ENCODE measurements at places on chromosomes 2 and 18.
A peak's percentile ranks its signal among the peaks of the same experiment; 100 is the strongest.

GRCh38 chr18:23725827-23726661, 36.8 kb downstream of the LAMA3 start:
- DNase-seq = no peak

- DNase-seq = no peak
Observed at GRCh38 chr2:3547915-3548314, 10.2 kb downstream of the RNASEH1 start.

GRCh38 chr2:88615822-88616221, 11.4 kb downstream of the EIF2AK3 start:
- DNase-seq = no peak

DNA sequence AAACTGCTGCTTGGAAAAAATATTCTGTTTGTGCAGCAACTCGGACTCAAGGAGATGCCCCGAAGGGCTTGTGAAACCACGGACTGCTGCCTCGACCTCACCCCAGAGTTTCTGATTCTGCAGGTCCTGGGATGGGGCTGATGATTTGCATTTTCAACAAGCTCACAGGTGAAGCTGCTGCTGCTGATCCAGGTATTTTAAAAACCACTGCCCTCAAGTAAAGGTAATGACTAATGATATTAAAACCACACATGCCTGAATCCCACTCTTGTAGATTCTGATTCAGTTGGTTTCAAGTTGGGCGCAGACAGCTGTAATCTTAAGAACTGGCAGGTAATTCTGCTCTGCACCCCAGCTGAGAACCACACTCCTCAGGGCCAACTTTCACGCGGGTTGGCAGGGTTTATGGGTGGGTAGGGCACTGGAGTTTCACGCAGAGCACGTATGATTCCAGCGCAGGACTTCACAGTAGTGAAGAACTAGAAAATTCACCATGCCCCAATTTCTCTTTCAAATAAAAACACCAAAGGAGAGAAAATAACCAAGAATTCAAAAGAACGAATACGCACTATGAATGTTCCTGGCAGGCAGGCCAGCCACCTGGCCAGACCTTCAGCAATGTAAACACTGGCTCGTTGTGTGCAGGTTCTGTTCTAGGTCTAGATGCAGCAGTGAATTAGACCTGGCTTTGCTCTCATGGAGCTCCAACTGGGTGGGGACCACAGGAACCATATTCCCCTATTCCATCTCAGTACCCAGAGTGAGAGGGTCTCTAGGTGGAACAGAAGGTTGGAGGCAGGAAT, 74.6 kb upstream of the ZFP36L2 start:
- DNase-seq = no peak

DNA sequence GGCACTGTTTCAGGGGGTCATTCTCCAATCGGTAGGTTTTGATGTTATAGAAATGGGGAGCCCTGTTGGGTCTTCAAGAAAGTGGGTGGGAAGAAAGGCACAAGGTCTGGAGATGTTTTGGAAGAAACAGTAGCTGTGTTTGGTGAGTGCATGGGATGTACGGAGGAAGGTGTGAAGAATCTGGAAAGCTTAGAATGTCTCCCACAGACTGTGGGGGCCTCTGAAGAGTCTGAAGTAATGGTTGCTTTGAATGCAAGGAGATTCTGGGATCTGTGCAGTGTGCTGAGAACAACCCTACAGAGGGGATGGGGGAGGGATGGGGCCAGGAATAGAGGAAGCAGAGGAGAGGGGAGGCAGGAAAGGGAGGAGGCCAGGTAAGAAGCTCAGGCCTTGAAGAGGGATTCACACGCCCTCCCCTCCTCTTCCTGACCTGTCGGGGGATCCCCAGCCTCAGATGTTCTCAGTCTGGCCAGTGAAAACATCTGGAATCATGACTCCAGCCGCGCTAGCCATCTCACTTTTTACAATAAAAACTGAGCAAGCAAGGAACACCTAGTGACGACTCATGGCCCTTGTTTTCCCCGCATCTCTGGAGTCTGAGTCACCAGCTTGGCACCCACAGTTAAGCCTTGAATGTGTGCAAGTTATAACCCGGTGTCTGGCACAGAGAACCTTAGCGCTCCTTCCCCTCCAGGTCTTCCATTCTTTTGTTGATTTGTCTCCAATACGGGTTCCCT, 74.2 kb downstream of the SH3BP4 start:
- no peak for DNase-seq

DNA sequence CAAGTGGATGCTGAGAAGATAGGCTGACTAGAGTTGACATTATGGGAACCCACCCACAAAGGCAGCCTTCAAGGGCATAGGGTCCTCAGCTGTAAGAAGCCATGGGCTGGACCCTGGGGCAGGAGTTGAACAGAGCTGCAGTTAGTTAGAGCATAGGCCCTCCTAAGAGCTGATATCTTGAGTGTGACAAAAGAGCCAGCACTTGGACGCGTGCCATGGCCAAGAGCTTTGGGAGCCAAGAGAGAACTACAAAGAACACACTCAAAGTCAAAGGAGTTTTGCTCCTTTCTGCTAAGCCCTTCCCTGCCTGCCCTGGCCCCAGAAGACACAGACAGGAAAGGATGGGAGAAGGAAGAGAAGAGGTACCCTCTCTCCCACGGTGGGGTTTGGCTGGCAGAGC, 29.9 kb upstream of the AGAP1 start:
- DNase-seq = no peak

DNA sequence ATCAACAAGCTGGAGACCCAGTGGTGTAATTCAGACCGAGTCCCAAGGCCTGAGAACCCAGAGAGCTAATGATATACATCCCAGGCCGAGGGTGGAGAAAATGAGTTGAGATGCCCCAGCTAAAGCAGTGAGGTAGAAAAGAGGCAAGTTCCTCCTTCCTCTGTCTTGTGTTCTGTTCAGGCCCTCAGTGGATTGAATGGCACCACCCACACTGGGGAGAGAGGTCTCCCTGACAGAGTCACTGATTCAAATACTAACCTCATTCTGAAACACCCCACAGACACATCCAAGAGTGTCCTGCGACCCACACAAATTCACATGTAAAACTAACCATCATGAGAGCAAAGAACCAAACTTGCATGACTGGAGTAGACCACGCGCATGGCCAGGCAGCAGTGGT, 215.3 kb downstream of the ANAPC1 start:
- no peak for DNase-seq

DNA sequence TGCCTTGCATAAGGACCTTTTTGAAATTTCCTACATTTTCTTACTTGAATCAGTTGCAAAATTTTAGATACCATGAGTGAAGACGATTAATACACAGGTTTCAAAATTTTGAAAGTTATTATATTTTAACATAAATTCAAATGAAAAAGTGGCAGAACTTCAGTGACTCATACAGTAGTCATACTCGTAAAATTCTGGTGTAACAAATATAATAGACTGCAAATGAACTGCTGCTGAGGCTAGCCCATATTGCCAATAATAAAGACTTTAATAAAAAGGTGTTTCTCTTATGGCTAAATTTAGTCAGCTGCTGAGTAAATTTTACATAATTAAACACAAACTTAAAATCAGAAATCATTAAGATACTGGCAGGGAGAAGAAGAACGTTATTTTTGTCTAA, 36.9 kb downstream of the MSH6 start:
- no peak for DNase-seq

GRCh38 chr18:63262369-63263335, 56.9 kb downstream of the BCL2 start:
- no peak for DNase-seq

- DNase-seq = no peak
Observed at GRCh38 chr2:150136893-150137292, 350.6 kb downstream of the RND3 start.

- no peak for DNase-seq
Observed at GRCh38 chr2:199279146-199279545, 178.6 kb downstream of the SATB2 start.

DNA sequence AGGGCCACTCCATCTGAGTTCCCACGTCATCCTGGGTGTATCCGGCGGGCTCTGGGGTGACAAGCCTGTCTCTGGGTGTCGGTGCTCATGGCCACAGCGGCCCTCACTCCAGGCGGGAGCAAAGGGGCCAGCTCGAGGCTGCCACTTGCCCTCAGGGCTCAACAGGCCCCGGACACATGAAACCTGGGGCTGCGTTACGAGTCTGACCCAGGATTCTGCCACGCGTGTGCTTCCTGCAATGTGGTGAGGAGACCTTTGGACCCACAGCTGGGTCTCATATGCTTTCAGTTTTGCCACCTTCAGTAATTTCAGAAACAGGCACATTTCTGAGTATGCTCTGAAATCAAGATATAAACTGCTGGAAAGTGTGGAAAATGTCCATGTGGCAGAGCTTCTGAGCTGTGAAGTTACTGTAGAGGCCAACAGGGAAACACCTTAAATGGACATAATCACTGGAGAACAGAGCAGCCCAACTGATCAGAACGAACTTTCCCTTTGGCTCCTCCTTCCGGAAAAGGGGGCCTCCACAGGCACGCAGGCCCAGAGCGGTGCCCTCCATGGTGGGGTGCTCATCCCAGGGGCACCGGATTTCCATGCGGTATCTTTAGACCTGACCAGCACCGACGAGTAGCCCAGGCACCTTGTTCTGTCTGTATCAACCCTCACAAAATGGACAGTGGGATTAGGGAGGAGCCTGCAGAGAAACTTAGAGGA, 14.1 kb downstream of the PER2 start:
- DNase-seq = no peak

- no peak for DNase-seq
Observed at GRCh38 chr2:127220768-127221527, 849 bp upstream of the CYP27C1 start.

- DNase-seq = no peak
Observed at GRCh38 chr2:37104178-37104577, 19.9 kb downstream of the GPATCH11 start.

DNA sequence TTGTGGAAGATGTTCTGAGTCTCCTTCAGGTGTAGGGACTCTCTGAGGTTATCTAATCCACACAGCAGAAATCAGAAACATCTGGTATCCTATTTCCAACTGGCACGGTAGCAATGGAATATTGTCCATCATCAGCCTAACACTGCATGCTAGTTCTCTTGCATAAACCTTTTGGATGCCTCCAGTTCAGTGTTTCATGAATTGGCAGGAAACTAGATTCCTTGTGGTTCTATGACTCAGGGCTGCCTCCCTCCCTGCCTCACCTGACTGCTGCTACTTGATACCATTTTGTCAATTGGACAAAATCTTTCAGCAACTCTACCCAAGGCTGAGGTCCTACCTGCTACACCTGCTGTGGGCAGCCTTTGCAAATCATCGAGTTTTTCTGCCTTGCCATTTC, 130.9 kb downstream of the TPGS2 start:
- DNase-seq = no peak

GRCh38 chr2:88481691-88482336, 29.3 kb upstream of the FOXI3 start:
- no peak for DNase-seq

GRCh38 chr2:151338115-151338514, 19.3 kb upstream of the TNFAIP6 start:
- no peak for DNase-seq

GRCh38 chr18:64203295-64203694, 54.4 kb upstream of the LINC00305 start:
- DNase-seq = no peak

- DNase-seq = no peak
Observed at GRCh38 chr2:74399785-74400184, 19.7 kb upstream of the DCTN1 start.

DNA sequence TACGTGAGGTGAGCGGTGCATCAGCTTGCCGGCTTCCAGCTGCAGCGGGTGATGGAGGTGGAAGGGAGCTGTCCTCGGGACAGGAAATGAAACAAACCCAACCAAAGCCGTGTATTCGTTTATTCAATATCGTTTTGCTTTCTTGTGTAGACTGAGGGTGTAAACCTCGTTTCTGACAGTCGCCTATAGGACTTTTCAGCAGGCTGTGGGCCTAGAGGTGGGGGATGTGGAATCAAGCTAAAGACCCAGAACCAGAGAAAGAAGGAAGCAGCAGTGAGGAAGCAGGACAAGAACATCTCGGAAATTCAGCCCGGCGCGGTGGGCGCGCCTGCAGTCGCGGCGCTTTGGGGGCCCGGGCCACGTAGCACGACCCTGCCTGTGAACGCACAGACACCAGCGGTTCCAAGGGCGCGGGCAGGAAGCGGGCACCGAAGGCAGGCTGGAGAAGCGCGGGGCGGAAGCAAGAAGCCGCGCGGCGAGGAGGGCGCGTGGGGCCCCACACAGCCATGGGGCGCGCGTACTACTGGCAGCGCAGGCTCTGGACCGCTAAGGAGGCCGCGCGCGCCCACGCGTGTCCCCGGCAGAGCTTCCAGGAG, 755 bp upstream of the ATP9B start:
- peak; percentile 11 for DNase-seq

DNA sequence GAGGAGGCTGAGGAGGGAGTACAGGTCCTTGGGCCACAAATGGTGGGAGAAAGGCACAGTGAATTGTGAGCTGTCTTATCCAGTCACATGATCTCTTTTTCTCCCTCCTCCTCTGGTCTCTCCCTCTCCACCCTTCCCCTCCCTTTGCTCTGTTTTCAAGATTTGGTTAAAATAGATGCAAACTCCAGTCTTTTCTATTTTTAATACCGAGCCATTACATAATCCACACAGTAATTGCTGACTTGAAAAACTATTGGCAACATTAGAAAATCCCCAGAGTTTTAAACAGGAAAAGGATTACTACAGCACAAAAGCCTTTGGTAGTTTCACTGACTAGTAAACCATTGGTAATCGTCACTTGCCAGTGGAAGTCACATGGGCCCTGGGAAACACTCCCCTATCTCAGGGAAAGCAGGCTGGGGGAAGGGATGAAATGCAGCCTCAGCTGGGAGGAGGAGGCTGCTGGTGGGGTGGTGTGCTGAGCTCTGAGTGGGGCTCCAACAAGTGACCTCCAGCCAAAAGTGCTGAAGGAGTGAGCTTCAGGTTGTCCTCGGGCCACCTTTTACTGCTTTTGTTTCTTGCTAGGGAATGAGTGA, 57.4 kb upstream of the PCBP1 start:
- no peak for DNase-seq

Data from stimulated activated CD8-positive, alpha-beta memory T cell treated with anti-CD3 and anti-CD28 coated beads, Interleukin-7, amount 100 ng/mL, for 24 hours (primary cell).